ENCODE measurements at places on chromosomes 1 and 21. TPM values are rescaled to one million over a fixed set of nuclear protein-coding genes. Genes with fewer than 3 reads are reported as not detected.
A peak's percentile ranks its signal among the peaks of the same experiment; 100 is the strongest.

OR2G6 gene
- not detected for polyA plus RNA-seq

- DNase-seq, result peak; percentile 66
Observed at GRCh38 chr1:44835738-44836675, 7.0 kb downstream of the PTCH2 start.

SIM2 gene
- not detected for polyA plus RNA-seq

MAPKAPK2 gene
- polyA plus RNA-seq, result 57.4 TPM

S100A9 gene
- 694 TPM for polyA plus RNA-seq

DNA sequence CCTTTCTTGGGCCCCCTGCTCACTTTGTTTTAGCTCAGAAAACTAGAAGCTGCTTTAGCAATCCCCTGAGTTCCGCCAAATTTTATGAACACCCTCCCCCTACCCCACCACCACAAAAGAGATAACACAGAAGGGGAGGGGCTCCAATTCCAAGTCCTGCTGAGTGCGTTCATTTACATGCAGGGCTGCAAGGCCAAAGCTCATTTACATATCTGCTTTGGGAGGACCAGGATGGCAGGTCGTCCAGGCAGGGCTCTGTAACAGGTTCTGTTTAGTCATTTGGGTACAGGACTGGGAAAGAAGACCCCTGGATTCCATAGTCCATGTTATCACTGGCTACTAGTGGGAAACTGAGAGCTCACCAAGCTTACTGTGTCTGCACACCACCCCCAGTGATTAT lies 35.9 kb upstream of the KIF21B start:
- no peak for DNase-seq

DNA sequence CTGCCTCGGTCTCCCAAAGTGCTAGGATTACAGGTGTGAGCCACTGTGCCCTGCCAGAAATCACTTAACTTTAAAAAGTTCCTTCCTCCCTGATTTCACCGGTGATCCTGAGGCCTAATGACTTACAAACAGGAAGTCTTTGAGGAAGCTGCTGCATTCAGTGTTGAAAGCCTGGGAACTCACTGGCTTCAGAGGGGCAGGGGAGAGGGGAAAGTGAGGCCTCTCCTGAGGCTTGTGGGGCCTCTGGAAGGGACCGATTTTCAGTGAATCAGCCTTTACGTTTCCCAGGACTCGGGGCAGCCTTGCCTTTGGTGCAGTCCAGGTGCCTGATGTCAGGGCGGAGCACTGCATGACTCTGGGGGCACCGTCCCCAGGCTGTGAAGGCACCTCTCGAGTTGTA lies 30.1 kb upstream of the ARHGEF10L start:
- DNase-seq, result no peak

GRCh38 chr1:170133766-170134495 lies 11.8 kb upstream of the NTMT2 start:
- no peak for DNase-seq

DNA sequence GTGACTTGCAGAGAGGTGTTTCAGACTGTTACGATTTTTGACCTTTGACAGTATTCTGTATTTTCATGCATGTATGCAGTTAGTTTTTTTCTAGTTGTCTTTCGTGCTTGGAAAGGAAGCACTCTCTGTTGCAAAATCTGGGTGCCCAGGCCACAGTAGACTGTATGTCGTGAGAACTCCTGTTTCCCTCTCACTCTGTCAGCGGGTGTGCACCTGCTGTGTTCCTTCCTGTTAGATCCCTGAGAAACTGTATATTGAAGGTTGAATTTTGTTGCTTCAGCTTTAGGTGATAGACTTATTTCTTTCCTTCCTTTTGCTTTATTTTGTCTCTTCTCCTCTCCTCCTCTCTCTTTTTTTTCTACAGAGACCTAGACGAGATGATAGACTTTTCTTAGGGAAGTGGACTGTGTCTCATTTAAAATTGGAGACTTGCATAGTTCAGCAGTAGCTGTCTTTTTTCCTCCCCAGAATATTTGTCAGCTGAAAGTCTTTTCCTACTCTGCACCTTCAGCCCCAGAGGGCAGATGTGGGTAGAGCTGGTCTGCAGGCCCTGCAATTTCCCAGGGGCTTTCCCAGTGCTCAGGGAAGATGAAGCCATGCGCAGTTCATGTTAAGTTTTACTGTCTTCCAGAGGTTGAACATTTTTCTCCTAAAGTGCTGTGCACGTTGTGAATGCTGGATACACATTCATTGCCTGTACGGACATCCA lies 1.4 kb downstream of the TRAPPC10 start:
- DNase-seq, result peak; percentile 35

DNA sequence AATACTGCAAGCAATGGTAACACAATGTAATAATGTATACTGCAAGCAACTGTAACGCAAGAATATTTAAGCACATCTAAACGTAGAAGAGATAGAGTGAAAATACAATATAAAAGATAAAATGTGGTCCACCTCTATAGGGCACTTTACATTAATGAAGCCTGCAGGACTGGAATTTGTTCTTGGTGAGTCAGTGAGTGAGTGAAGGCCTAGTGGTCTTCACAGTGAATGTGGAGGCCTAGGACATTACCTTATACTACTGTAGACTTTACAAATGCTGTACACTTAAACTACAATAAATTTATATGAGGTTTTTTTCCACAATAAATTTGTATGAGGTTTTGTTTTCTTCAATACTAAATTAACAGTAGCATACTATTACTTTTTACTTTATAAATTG lies 287.4 kb upstream of the SNX7 start:
- no peak for DNase-seq

INSRR gene
- polyA plus RNA-seq, result not detected

DNA sequence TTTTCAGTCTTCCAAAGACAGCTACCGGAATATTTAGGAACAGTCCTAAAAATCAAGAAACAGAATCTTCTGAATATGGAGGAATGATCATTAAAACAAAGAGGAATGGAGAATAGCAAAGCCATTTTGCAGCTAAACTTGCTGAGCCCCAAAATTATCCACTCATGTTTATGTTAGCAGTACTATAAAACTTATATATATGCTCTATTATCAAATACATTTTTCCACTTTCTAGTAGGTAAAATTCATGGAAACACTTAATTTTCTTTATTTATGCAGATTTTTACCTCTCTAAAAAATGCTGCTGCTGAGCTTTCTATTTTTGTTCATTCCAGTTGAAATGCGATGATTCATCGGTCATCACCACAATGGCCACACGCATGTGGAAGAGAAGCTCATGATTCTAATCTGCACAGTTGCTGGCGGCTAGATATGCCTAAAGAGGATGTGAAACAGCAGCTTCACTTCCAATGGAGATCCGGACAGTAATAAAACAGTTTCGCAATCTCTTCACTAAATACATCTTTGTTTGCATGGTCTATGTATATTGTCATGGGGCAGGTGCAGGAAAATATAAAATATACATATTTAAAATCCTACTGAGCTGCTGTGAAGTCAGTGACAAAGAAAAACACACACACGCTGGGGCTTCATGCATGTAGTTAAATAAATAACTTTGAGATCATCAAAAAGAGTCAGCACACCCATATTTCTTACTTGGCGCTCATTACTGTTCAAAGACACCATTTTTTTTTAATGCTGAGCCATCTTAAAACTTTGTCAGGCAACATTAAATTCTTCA lies 292.2 kb downstream of the SMYD3 start:
- DNase-seq, result peak; percentile 87

SPRR2G gene
- not detected for polyA plus RNA-seq

- no peak for DNase-seq
Observed at GRCh38 chr1:157849229-157849875, 7.7 kb upstream of the CD5L start.

GRCh38 chr1:7967196-7967595 lies 5.7 kb downstream of the PARK7 start:
- DNase-seq, result no peak

DNA sequence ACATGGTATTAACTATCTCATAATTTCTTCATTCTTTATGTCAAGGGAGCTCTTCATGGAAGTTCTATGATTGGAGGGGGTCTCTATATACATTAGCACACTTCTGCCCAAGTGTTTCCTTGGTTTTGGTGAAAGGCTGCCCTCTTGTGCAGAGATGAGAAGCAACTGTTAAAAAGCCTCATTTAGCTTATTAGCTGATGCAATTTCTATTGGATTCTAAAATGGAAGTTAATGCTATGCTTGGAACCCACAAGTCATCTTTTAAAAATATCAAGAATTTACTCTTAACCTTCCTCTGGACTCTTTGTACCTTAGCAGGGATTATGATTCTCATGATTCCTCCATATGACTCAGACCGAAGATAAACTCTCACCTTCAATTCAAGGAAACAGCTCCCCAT lies 328.9 kb downstream of the PTBP2 start:
- DNase-seq, result no peak

CFAP141 gene
- not detected for polyA plus RNA-seq

GRCh38 chr1:21385022-21385421 lies 54.9 kb upstream of the NBPF3 start:
- DNase-seq, result no peak

GRCh38 chr1:165678509-165678908 lies 19.9 kb downstream of the ALDH9A1 start:
- no peak for DNase-seq

AGL gene
- polyA plus RNA-seq, result 4.2 TPM

ZNF669 gene
- polyA plus RNA-seq, result 3.1 TPM

Data from mammary epithelial cell (primary cell).